Fibroblast of lung (primary cell): ENCODE measurements at places on chromosomes 4 and X. TPM values are rescaled to one million over a fixed set of nuclear protein-coding genes. Genes with fewer than 3 reads are reported as not detected.
A peak's percentile ranks its signal among the peaks of the same experiment; 100 is the strongest.

DNA sequence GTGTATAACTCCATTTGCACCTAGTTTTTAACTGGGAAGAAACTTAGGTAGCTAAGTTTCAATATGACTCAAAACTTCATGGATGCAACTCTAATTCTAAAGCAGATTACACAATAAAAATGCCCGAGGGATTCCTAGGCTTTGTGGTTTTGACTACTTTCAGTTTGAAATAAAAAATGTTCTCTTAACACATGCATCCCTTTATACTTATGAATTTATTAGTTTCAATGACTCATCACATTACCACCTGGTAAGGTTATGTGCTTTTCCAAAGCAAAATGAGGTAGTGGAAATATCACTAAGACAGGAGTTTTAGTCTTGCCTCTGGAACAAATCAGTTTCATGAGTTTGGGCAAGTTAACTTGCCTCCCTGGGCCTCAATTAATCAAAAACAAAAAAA is 125.5 kb downstream of the OPHN1 start:
- DNase-seq, result peak; percentile 87

DNA sequence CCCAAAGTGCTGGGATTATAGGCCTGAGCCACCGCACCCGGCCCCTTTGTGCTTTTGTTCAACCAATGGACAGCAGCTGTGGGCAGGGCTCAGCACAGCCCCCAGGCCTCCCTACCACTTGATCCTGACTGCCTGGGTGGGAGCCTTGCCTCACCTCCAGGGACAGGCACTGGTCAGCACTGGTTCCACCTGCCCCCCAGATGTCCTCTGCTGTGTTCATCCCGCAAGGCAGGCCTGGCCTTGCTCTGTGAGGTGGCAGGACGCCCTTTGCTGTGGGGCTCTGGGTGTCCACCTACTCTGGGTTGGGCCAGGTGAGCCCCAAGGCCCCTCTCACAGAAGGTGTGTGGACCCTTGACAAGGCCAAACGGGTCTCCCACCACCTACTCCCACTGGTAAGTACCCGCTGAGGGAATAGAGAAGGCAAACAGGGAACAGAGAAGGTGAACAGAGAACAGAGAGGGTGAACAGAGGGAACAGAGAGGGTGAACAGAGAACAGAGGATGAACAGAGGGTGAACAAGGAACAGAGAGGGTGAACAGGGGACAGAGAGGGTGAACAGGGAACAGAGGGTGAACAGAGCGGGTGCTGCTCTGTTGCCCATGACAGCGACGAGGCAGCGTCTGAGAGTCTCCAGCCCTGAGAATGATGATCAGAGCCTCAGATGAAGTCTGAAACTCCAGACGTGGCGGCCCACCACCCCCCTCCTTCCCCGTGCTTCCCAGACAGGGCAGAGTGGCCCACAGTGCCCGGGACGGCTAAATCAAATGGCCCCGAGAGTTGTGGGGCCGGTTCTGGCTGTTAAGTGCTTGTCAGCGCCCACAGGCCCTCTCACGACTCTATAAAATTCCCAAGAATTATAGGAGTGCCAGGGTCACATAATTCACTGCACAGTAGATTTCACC is 55.0 kb upstream of the NKX1-1 start:
- no peak for DNase-seq

Gene TMEM47
- 62.4 and 128 TPM in 2 replicates for total RNA-seq

DNA sequence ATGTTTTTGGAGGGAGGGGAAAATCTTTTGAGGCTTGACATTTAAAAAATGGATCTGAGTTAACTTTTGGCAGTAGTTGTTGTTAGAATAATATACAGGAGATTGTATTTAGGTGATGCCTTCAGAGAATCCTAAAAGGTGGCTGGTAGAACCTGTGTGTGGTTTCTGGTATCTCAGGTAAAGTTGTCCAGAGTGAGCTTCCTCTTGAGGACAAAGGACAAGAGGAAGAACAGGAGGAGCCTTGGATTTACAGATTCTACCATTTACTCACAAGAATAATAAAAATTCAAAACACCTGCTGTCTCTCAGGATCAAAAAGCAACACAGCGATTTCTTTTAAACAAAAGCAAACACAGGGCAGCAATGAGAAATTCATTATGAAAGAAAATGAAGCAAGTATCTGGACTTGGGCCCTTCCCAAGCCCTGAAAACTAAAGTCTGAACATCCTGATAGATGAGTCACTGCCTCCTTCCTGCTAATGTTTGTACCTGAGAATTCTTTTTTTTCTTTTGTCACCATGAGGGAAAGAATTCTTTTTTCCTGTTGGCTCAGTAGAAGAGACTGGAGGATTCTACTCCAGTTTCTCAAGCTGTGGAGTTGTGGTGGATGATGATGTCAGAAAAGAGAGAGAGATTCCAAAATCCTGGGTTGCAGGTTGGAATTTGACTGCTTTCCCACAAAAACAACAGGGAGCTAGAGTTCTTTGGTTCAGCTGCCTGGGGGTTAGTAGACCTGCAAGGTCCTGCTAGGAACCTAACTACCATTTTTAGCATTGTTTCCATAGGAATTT is 31.5 kb upstream of the RAPGEF2 start:
- peak; percentile 93 for DNase-seq

DNA sequence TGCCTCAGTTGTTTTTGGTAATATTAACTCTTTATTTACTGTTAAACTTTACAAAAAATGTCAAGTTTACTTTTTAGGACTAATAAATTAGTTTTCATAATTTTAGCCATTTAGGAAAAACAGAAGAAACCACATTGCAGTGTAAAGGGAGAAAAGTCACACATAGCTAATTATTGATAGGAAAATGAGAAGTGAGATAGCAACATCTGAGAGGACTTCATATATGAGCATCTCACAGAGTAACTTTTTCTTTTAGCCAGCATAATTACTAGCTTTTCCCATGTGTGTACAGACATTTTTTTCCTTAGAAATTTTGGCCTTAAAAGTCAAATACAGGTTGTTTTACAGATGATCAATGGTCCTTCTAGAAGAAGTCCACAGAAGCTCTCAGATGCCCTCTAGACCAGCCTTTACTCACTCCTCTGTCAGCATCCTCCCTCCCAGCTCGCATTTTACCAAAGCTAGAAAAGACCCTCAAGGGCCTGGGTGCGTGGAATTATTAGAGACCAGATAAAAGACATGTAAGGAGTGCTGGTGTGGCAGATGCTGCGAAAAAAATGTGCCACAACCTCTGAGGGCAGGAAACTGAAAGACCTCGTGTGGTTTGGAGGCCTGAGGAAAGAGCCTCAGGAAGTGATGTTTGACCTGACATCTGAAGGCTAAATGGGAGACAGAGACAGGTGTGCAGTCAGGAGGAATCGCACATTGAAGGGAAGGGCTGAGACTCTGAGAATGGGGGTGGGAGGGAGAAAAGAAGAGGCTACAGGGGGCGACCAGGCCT is 156.9 kb downstream of the CBR4 start:
- no peak for DNase-seq

Gene DUX4
- not detected in 2 replicates for total RNA-seq

Gene AMTN
- not detected in 2 replicates for total RNA-seq
